ENCODE measurements at places on chromosomes 16 and 17. TPM values are rescaled to one million over a fixed set of nuclear protein-coding genes. Genes with fewer than 3 reads are reported as not detected.

GRCh38 chr17:69870751-69871199 is 204.2 kb upstream of the KCNJ16 start:
- no peak for DNase-seq

DNA sequence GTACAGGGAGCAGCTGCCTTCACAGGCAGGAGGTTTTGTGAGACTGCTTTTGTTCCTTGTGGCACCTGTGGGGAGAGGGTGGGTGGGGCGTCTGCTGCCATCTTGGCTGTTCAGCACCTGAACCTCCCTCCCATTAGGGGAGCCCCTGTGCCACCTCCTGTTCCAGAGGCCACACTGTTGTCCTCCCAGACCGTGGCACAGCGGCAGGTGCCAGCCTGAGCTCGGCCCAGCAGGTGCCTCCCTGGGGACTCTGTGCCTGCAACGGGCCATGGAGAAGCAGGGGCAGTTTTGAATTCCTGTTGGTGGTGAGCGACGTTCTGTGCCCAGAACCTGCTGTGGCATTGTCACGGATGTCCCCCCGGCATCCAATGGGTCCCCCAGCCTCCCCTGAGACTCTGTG is 9.9 kb downstream of the LGALS3BP start:
- DNase-seq = no peak

GRCh38 chr17:4327606-4328005 is 38.9 kb downstream of the UBE2G1 start:
- DNase-seq = no peak

Gene CPNE7
- total RNA-seq = 3.7 TPM

Gene TEKT1
- total RNA-seq = not detected

Gene SMIM5
- not detected for total RNA-seq

Gene TBC1D3C
- not detected for total RNA-seq

Gene XAF1
- 4.7 TPM for total RNA-seq

Gene P2RX1
- total RNA-seq = not detected

Gene KRT20
- total RNA-seq = not detected

Gene C16orf92
- not detected for total RNA-seq

Data from Karpas-422 (cell line).